Smooth muscle cell of the brain vasculature (primary cell): ENCODE measurements at places on chromosomes 1 and 21.

- DNase-seq, result no peak
Measured at GRCh38 chr1:114088392-114089299, 65.0 kb downstream of the SYT6 start.

- no peak for DNase-seq
Measured at GRCh38 chr1:36807262-36807661, 227.1 kb downstream of the GRIK3 start.

DNA sequence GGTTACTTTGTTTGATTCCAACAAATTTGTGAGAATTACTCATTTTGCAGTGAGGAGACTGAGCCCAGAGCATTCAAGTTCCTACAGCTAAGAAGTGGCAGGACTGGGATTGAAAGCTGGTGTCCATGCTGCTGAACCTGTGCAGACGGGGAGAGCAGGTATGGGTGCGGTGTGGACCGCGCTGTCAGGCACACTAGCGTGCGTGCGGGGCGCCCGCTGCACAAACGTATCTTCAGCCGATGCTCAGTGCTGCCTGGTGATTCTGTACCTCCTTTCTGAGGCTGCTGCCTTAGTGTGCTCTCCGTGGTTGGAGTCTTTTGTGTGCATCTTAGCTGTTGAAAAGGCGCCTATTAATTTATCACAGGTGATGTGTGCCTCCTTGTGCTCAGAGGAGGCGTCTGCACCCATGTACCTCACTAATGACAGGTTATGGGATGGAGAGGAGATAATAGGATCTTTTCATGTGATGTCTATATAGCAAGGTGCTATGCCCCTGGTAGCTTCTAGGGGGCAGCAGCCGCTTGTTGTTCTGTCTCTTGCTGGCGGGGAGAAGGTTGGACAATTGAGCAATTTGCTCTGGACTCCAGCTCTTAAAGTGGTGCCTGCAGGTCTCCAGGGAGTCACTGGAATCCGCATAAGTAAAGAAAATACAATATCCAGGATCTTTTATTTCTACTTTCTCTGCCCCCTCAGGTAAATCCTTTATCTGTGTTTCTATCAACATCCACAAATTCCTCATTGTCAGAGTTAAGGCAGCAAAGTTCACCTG lies 32.5 kb downstream of the PEX14 start:
- no peak for DNase-seq

- no peak for DNase-seq
Measured at GRCh38 chr1:209402697-209403096, 180.8 kb upstream of the CAMK1G start.

- DNase-seq, result no peak
Measured at GRCh38 chr1:112265931-112266330, 130.1 kb upstream of the CTTNBP2NL start.

- no peak for DNase-seq
Measured at GRCh38 chr1:111738436-111739193, 580 bp downstream of the INKA2 start.

DNA sequence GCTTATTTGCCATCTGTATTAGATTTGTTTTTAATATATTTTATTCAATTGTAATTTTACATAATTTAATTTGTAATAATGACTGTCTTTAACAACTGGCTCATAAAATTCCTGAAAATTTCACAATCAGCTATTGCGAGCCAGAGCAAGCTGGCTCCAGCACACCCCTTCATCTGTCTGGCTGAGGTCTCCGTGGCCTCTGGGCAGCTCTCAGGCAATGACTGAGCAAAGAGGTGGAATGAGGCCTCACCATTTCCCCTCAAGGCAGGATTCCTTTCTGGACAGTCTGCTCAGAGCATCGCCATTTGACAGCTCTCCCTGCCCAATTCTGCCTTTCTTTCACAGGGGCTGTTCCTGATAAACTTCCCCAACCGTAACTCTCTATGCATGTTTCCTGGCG lies 5.8 kb upstream of the KANK4 start:
- no peak for DNase-seq

DNA sequence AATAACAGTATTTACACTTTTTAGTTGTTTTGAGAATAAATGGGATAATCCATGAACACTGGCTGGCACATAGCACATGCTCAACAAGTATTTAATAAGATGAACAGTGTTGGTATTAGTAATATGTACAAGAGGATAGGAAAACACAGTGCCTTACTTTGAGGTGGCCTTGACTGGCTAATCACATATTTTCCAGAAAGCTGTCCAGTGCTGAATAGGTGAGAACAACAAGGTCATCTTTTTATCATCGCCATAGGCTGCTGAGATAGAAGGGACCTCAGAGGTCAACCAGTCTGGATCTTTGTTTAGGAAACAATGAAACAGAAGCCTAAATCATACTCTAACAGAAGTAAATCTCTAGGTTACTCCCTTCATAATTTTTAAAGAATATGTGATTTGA lies 89.7 kb upstream of the BCL9 start:
- no peak for DNase-seq

- peak; percentile 21 for DNase-seq
Measured at GRCh38 chr21:31117128-31117916, 79.0 kb upstream of the KRTAP19-8 start.

- DNase-seq, result no peak
Measured at GRCh38 chr21:27772816-27773215, 805.9 kb upstream of the ADAMTS5 start.

GRCh38 chr1:246343251-246343650 lies 163.8 kb downstream of the SMYD3 start:
- no peak for DNase-seq

GRCh38 chr1:197464044-197464443 lies 196.0 kb downstream of the CRB1 start:
- DNase-seq, result peak; percentile 46

DNA sequence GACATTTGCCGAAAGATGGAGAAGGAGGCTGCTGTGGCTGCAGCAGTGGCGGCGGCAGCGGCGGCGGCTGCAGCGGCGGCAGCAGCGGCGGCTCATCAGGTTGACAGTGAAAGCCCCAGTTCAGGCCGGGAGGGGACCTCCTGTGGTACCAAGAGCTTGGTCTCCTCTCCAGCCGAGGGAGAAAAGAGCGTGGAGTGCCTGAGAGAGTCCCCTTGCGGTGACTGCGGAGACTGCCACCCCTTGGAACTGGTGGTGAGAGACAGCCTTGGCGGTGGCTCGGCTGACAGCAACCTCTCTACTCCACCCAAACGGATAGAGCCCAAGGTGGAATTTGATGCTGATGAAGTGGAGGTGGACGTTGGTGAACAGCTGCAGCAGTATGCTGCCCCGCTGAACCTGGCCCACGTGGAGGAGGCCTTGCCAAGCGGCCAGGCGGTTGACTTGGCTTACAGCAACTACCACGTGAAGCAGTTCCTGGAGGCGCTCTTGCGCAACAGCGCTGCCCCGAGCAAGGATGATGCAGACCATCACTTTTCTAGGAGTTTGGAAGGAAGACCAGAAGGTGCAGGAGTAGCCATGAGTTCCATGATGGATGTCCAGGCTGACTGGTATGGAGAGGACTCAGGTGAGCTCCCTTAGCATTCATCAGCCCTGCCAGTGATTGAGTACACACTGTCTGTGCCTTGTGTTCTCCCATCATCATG lies 6.3 kb downstream of the ZBTB8B start:
- no peak for DNase-seq

GRCh38 chr1:177505905-177506590 lies 335.3 kb downstream of the BRINP2 start:
- DNase-seq, result no peak

DNA sequence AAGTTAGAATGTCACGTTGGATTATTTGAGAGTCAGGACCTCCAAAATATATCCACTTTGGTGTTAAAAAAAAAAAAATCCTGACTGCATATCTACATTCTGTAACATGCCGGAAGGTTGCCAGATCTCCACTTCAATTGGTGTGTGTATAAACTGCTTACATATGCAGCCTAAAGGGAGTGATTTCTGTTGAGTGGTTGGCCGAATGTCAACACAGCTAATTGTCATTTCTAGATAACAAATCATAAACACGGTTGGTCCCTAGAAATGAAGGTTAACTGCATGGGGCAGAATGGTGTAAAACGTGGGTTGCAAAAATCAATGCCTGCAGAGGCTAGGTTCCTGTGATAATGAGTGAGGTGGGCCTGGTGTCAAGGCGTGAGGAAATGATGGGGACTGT lies 15.0 kb upstream of the ROR1 start:
- no peak for DNase-seq

- no peak for DNase-seq
Measured at GRCh38 chr1:92848201-92848600, 16.4 kb downstream of the RPL5 start.
